ENCODE measurements at places on chromosomes 12 and 14.

- peak; percentile 51 for DNase-seq
These were observed 123.0 kb upstream of the PZP start for GRCh38 chr12:9331218-9331626.

GRCh38 chr12:47844264-47845019 is 24.7 kb upstream of the HDAC7 start:
- no peak for DNase-seq

GRCh38 chr14:23299211-23299957 is 3.3 kb downstream of the PPP1R3E start:
- no peak for DNase-seq

DNA sequence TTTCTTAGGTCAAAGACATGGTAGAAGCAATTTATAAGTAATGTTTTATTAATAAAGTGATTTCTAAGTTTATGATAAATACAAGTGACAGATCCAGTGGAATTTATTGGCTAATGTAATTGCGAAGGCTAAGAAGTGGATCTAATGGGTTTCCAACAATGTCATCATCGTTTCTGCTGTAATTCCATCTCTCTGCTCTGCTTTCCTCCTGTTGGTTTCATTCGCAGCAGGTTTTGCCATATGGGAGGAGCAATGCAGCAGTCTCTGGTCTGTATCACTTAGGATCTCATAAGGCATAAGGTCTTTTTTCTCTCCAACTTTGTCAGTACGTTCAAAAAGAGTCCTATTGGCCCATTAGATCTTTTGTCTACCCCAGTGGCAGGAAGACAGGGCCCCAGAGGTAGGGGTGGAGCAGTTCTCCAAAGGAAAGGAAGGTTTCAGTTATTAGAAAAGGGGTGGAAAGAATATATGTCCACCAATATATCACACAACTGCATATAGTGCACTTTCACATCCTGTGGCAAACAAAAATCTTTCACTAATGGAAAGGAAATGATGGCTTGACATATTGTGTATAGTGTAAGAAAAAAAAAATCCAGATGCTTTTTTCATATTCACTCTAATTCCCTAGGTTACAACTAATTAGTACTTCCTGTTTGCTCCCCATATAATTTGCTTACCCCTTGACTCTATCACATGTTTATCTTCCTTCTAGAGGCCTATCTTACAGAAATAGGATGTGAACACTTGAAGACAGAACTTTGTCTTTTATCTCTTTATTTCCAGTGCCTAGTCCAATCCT is 451.3 kb downstream of the ZFP36L1 start:
- DNase-seq = no peak

GRCh38 chr12:75913502-75914351 is 117.8 kb downstream of the PHLDA1 start:
- DNase-seq = no peak

DNA sequence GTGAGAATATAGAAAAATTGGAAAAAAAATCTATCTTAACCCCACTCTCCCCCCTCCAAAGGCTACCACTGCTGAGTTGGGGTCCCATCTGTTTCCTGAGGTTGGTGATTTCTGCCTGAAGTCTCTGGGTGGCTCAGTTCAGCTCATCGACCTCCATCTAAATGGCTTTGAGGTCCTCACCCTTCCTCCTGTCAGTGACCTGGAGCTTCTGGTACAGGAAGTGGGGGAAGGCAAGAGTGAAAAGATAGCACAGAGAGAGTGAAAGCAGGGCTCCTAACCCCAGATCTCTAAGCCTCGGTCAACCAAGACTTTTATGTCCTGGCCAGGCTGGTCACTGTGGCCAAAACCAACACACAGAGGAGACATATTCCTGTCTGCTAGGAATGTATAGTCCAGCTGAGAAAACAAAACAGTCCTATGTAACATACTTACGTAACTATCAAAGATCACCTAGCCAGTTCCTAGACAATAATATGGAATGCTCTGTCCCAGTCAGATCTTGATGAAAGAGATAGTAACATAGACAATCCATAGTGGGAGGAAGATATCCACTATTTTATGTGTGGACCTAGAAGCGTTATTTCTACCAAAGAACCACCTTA is 12.3 kb upstream of the KRT73 start:
- no peak for DNase-seq

- DNase-seq = no peak
These were observed 38.2 kb downstream of the TRPV4 start for GRCh38 chr12:109795023-109795422.

- no peak for DNase-seq
These were observed 24.3 kb downstream of the UBR7 start for GRCh38 chr14:93231129-93231979.

GRCh38 chr12:2783936-2784600 is 10.7 kb upstream of the FKBP4 start:
- DNase-seq = no peak

GRCh38 chr12:107760207-107760808 is 629 bp downstream of the PRDM4 start:
- DNase-seq = no peak

GRCh38 chr12:49010092-49010668 is 8.4 kb downstream of the PRKAG1 start:
- DNase-seq = no peak

DNA sequence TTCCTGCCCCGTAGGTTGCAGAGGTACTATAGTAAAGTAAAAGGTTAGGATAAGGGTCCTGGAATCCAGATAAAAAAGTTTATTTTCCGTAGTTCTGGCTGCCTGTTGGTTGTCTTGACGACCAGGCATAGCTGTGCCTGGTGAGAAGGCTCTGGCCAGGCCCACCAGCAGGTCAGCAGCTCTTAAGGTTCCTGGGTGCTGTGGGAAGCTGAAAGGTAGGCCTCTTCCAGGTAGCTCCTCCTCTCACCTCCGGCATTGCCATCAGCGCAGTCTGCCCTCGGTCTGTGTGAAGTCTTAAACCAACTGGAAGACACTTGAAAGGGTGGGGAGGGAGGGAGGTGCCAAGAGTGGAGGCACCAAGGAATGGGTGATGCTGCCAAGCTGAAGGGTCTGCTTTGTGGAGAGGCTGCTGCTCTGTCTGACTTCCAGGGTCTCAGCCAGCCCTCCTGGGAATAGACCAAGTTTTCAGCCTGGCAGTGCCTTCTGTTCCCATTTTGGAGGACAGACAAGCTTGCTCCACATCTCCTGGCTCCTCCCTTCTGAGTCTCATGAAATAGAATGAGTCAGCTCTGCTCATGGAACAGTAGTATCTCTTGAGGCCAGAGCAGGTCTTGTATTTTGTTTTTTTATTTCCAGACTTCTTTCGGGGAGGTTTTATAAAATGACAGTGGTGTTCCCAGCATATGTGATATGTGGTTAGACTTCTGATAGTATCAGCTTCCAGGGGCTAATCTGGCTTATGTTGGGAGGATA is 5.2 kb upstream of the ACADS start:
- no peak for DNase-seq

DNA sequence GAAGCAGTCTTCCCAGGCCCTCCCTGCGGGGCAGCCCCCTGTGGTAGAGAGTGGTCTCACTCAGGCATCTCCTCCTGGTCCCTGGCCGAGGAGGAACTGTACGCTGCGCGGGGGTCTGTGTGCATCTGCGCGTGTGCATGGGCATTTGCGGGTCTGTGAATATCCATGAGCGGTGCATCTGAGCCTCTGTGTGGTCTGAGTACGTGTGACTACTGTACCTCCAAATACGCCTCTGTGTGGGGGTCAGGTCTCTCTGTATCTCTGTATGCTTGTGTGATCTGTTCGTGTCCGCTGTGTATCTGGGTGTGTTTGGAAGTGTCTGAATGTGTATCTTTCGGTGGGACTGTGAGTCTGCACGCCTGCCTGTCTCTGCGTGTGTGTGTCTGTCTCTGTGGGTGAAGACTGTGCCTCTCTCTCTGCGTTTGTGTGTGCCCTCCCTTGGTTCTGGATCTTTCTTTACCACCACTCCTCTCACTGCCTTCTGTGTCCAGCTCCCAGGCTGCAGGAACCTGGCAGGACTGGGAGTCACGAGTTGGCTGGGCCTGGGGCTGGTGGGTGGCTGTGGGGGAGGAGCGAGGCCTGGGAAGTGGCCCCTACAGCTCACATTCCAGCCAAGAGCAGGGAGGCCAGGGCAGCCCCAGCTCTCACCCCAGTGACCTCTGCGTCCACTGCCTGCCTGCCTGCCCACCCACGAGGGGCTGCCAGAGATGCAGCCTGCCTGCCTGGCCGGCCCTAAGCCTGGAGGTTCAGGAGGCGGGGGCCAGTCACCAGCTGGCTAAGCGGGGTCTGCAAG is 1.1 kb upstream of the PGF start:
- DNase-seq = no peak

- no peak for DNase-seq
These were observed 7.2 kb downstream of the TPCN1 start for GRCh38 chr12:113228394-113229028.

DNA sequence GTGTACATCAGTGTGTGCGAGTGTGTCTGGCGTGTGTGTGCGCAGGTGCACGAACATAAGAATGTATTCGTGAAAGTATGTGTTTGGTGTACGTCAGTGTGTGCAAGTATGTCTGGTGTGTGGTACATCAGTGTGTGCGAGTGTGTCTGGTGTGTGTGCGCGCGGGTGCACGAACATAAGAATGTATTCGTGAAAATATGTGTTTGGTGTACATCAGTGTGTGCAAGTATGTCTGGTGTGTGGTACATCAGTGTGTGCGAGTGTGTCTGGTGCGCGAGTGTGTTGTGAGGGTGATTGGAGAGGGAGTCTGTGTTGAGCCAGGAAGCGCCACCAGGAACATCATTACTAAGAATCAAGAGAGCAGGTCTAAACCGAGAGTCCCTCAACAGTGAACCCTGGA is 143.8 kb downstream of the BCL11B start:
- DNase-seq = no peak

DNA sequence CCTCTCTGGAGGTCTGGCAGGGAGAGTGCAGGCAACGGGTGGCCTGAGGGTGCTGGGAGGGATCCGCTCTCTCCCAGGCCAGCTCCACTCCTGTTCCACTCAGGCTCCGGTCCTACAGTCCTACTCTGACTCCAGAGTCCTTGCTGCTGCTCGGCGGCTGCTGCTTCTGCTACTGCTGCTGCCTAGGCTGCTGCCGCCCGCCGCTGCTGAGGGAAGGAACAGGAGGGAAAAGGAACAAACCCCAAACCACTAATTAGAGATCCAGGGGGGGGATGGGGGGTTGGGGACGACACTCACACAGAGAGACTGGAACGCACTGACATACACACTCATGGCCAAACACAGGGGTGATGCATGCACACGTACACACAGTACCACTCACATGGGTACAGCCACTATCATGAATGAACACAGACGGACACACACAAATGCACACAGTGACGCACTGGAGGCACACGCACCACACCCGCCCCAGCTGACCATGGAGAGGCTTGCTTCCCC is at the start of gene SP7:
Gene SP7 (minus strand): TSS at position 174 of the 501 bp plus-strand sequence. CDS start 708 bp downstream, outside the sequence.
- DNase-seq = no peak

GRCh38 chr14:23697680-23698079 is 61.5 kb downstream of the DHRS2 start:
- DNase-seq = no peak

- peak; percentile 74 for DNase-seq
These were observed at the start of gene ARL6IP4 for GRCh38 chr12:122980183-122981035. ARL6IP4 (plus strand) TSS chr12:122980681; CDS start chr12:122981140, 459 bp downstream.

DNA sequence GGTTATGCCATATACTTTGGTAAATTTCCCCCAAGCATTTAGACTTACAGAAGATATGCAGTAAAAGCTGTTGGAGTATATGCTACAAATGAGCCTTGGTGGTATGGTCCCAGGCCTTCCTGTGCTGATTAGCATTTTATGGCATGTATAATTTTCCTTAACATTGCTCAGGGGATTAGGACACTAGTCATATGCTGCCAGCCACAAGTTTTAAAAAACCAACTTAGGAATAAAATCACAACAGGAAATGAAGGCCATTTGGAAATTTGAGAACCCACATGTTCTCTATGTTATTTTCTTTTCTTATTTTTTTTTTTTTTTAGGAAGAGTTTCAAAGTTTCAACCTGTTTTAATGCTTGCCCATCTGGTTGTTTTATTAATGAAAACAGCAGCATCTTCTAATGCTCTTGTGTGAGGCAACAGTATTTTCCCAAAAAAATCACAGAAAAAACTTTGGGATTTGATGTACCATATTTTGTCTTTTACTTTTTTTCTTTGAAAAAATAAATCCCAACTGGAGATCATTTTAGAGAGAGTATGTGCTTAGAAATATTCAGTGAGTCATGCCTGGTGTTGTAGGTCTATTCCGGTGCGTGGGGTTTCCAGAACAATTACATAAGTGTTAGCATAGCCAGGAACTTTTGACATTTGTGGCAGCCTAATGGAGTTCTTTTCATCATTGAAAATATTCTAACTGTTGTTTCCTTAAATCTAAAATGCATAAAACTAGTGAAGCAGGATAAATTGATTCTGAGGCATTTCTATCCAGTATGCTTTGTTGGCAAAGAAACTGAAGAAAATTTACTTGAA is 21.7 kb upstream of the DUSP6 start:
- DNase-seq = no peak

DNA sequence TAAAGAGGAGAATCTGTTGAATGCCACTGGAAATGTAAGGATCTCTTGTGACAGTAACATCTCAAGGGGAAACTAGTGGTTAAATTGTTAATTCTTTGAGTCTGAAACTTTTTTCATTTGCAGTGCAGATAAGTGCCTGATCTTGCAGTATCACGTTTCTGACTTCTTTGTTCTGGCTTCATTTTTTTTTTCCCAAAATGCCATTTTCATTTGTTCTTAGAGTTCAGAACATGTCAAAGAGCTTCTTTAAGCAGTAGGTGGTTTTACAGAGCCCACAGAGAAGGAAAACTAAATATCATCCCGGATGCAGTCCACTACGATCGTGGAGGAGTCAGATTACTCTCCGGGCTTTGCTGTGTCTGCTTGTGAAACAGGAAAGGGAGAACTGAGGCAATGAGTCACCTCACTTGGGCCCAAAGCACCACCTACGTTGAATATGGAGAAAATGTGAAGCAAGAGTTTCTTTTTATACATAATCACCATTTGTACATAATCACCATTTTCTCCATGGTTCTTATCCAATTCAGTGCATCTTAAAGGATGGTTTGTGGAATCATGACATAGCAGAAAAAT is 43.9 kb downstream of the HMGA2 start:
- no peak for DNase-seq

- no peak for DNase-seq
These were observed 27.2 kb downstream of the ARHGAP5 start for GRCh38 chr14:32104308-32104707.

DNA sequence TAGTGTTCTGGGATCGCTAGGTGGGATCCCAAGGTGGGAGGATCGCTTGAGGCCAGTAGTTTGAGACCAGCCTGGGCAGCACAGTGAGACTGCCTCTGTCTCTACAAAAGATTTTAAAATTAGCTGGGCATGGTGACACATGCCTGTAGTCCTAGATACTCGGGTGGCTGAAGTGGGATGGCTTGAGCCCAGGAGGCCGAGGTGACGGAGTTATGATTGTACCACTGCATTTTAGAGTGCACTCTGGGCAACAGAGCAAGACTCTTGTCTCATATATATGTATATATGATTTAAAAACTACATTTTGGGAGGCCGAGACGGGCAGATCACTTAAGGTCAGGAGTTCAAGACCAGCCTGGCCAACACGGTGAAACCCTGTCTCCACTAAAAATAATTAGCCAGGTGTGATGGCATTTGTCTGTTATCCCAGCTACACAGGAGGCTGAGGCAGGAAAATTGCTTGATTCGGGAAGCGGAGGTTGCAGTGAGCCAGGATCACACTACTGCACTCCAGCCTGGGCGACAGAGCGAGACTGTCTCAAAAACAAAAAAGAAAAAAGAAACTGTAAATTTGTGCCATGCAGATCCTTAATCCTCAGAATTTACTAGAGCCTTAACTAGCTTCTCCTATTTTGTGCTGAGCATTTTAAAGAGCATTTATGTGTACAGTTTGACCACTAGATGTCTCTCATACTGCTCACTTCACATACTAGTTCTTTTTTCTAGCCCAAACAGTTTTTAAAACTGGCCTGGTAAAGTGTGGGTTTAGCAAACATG is 114.8 kb downstream of the MON2 start:
- no peak for DNase-seq
